ENCODE measurements at places on chromosomes 1 and 21. TPM values are rescaled to one million over a fixed set of nuclear protein-coding genes. Genes with fewer than 3 reads are reported as not detected.

DNA sequence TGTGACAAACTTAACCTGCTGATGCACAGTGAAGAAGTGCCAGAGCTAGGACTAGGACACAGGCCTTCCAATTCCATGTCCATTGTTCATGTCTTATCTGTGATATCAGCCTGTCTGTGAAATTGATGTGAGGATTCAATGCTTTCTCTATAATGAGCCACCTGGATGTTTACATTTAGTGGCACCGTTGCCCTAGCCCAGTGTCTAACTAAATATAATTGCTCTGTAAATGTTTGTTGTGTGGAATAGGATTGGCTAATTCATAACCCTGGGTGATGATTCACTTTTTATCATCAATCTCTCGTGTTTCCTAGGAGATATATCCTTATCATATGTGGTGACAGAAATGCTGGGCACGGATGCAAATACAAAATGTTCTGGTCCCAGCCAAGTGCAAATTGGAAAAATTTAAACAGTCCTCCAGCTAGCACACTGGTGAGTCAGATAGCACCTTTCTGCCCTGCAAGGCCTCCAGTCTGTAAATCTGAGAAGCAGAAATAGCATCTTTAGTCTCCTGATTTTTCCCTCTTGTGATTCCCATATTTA lies 46.9 kb upstream of the GNG12 start:
- no peak for DNase-seq
- H3K4me1 ChIP-seq, result peaks cover 6% of the 10 kb centered on the region
- H3K27me3 ChIP-seq, result no peaks in the 10 kb centered on the region
- no peak overlapping the region for H3K4me3 ChIP-seq

The MAP3K21 gene
- total RNA-seq, result 0.17 TPM

DNA sequence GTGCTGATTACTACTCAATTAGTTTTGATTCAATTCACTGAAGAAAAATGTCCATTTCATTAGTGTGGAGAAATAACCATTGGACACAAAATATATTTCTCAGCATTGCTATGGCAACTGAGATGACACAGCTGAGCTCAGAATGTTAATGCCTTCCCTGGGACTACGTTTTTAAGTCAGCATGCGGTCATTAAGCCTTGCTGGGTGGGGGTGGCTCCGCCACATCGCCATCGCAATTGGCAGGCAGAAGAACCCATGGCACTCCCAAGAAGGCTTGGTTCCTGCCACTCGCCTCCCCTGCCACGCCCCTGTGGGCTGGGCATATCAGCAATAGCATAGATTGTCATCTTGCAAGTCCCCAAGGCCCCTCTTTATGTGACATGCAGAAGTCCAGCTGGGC lies 256.7 kb upstream of the CAMK1G start:
- no peaks in the 10 kb centered on the region for H3K4me1 ChIP-seq
- no peaks in the 10 kb centered on the region for H3K36me3 ChIP-seq
- DNase-seq, result no peak
- H3K27ac ChIP-seq, result no peak overlapping the region

GRCh38 chr1:54922921-54923421 lies 36.0 kb upstream of the DHCR24 start:
- DNase-seq, result no peak
- H3K4me1 ChIP-seq, result peaks cover 26% of the 10 kb centered on the region
- peaks cover 2% of the 10 kb centered on the region for H3K27me3 ChIP-seq
- no peak overlapping the region for H3K27ac ChIP-seq
- no peak overlapping the region for H3K4me3 ChIP-seq

GRCh38 chr1:29676496-29676895 lies 440.2 kb downstream of the PTPRU start:
- no peaks in the 10 kb centered on the region for H3K27me3 ChIP-seq
- H3K4me3 ChIP-seq, result no peak overlapping the region
- H3K36me3 ChIP-seq, result no peaks in the 10 kb centered on the region
- DNase-seq, result no peak
- H3K4me1 ChIP-seq, result peaks cover 5% of the 10 kb centered on the region

DNA sequence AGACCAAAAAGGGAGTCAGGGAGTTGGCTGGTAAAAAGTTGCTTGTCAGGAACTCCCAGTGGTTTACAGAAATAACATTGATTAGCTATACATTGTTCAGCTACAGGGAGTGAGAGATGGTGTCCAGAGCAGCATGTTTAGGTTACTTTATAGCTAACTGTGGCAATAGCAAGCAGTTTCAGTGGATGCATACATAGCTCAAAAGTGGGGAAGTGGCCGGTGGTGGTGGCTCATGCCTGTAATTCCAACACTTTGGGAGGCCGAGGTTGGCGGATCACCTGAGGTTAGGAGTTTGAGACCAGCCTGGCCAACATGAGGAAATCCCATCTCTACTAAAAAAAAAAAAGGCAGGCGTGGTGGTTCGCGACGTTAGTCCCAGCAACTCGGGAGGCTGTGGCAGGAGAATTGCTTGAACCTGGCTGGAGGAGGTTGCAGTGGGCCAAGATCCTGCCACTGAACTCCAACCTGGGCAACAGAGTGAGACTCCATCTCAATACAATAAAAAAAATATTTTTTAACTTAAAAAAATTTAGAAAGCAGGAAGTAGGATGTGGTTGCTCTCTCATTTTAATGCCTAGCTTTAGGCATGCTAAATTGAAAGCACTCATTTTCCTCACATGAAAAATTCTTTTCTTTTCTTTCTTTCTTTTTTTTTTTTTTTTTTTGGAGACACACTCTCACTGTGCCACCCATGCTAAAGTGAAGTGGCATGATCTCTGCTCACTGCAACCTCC lies 109.7 kb downstream of the PPIAL4G start:
- H3K36me3 ChIP-seq, result no peaks in the 10 kb centered on the region
- H3K27me3 ChIP-seq, result no peaks in the 10 kb centered on the region
- H3K4me3 ChIP-seq, result no peak overlapping the region
- DNase-seq, result no peak

GRCh38 chr1:175494011-175494554 lies 249.3 kb downstream of the TNR start:
- H3K4me3 ChIP-seq, result no peak overlapping the region
- peaks cover 4% of the 10 kb centered on the region for H3K4me1 ChIP-seq
- peaks cover 14% of the 10 kb centered on the region for H3K27me3 ChIP-seq
- peaks cover 3% of the 10 kb centered on the region for H3K36me3 ChIP-seq
- no peak for DNase-seq
- H3K27ac ChIP-seq, result no peak overlapping the region

- H3K27me3 ChIP-seq, result no peaks in the 10 kb centered on the region
- H3K27ac ChIP-seq, result peak overlapping the region; percentile 83
- H3K4me1 ChIP-seq, result peaks cover 11% of the 10 kb centered on the region
- no peak for DNase-seq
- peak overlapping the region; percentile 91 for H3K4me3 ChIP-seq
- H3K36me3 ChIP-seq, result no peaks in the 10 kb centered on the region
Measured at GRCh38 chr1:11736746-11737639, 1.1 kb downstream of the AGTRAP start.

- no peaks in the 10 kb centered on the region for H3K27me3 ChIP-seq
- no peak for DNase-seq
- H3K4me1 ChIP-seq, result peaks cover 16% of the 10 kb centered on the region
- H3K27ac ChIP-seq, result no peak overlapping the region
- H3K36me3 ChIP-seq, result no peaks in the 10 kb centered on the region
Measured at GRCh38 chr1:60918867-60919266, 163.5 kb upstream of the NFIA start.

The C1orf185 gene
- total RNA-seq, result not detected

DNA sequence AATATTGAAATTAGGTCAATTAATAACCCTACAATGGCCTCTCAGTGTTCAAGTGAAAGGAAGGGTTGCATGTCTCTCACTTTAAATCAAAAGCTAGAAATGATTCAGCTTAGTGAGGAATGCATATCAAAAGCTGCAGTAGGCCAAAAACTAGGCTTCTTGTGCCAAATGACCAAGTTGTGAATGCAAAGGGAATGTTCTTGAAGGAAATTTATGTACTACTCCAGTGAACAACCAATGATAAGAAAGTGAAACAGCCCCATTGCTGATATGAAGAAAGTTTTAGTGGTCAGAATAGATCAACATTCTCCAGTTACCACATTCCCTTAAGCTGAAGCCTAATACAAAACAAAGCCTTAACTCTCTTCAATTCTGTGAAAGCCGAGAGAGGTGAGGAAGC lies 10.0 kb downstream of the MAEL start:
- DNase-seq, result no peak
- peaks cover 44% of the 10 kb centered on the region for H3K27me3 ChIP-seq

The LRIF1 gene
- total RNA-seq, result 9.5 TPM

DNA sequence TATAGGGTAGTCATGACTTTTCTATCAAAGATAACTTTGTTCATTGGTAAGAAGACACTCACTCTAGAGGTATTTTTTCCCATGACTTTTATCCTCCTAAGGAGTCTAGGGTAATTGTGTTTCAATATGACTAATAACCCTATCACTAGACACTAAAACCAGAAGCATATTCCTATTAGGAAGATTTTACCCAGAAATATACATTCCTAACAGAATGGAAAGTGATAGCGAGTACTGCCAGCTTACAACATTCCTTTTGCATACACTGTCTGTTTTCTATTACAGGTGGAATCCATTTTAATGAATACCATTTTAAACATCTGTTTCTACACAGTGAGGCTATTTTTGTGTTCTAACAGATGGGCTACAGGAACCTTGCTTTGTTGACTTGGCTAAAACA lies 31.4 kb upstream of the C1orf185 start:
- no peaks in the 10 kb centered on the region for H3K36me3 ChIP-seq
- no peaks in the 10 kb centered on the region for H3K4me1 ChIP-seq
- no peak overlapping the region for H3K4me3 ChIP-seq
- peaks cover 23% of the 10 kb centered on the region for H3K27me3 ChIP-seq
- H3K27ac ChIP-seq, result no peak overlapping the region

GRCh38 chr21:16743317-16743716 lies 769.5 kb upstream of the CXADR start:
- H3K4me3 ChIP-seq, result no peak overlapping the region
- H3K27me3 ChIP-seq, result no peaks in the 10 kb centered on the region
- H3K36me3 ChIP-seq, result no peaks in the 10 kb centered on the region
- no peaks in the 10 kb centered on the region for H3K4me1 ChIP-seq
- no peak for DNase-seq
- H3K27ac ChIP-seq, result no peak overlapping the region
